ENCODE measurements at places on chromosomes 7 and 10.

DNA sequence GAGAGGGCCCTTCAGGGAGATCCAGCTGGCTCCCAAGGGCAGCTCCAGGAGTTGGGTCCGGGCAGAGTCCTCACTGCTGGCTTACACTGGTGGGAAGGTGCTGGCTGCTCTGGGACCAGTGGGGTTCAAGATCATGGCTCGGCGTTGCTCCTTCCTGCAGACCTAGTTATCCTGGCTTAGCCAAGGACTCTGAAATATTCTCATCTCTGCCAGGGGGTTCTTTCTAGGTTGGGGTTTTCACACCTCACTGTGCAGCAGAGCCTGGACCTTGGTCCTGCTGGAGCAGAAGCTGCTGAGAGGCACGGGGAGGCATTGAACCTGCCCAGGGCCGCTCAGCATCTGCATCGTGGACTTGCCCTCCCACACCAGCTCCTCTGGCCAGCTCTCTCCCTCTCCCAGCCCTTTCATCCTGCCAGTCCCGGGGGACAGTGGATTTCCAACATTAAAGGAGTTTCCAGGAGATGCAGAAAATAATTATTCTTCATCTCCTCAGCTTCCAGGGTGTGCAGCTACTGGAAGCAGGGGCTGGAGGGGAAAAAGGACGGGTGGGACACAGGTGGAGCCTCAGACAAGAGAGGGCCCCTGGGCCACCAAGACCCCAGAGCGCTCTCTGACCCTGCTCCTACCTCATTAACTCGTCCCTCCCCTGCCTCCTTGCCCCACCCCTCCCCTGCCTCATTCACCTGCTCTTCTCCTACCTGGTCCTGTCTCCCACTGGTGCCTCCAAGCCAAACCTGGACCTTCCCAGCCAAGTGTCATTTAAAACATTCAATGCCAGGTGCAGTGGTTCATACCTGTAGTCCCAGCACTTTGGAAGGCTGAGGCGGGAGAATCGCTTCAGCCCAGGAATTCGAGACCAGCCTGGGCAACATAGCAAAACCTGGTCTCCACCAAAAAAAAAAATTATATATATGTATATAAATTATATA lies 42.5 kb downstream of the JAKMIP3 start:
- no peak for DNase-seq

DNA sequence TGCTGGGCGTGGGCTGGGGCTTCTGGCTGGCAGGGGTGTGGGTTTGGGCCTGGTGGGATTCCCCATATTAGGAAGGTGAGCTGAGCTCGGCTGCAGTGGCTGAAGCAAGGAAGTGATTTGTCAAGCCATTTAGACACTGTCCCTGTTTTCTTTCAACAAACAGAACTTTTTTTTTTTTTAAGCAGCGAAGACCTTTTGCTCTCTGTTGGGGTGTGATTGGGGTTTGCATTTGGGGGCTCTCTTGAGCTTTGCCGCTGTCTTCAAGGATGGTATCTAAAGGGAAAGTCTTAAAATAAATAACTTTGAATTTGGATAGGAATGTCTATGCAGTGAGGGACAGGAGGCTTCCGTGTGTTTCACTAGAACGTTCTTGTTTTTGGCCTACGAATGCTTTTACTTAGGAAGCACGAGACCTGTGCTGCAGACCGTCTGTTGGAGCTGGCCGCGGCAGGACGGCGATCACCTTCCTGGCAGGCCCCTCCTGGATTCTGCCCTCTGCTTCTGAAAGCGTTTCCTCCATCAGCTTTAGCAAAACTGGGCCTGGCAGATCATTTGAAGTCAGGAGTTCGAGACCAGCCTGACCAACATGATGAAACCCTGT lies 43.9 kb downstream of the FOXK1 start:
- DNase-seq, result no peak

DNA sequence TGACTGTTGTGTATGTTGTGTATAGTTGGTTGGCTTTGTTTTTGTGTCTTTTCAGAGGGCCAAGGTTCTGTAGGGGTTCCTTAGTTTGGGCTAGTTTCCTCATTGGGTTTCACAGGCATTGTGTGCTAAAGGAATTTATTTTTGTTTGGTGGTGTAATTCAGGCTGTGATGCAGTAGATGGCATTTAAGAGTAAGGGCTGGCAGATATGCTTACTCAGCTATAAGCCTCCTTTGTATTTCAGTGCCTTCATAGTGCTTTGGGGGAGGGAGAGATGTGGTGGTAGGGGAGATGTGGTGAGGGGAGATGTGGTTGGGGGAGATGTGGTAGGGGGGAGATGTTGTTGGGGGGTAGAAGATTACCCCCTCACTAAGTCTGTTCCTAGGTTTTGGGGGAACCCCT lies 91.7 kb downstream of the SLC25A40 start:
- DNase-seq, result no peak

- DNase-seq, result no peak
These were observed 95.0 kb upstream of the SLC26A5 start for GRCh38 chr7:103541026-103541425.

DNA sequence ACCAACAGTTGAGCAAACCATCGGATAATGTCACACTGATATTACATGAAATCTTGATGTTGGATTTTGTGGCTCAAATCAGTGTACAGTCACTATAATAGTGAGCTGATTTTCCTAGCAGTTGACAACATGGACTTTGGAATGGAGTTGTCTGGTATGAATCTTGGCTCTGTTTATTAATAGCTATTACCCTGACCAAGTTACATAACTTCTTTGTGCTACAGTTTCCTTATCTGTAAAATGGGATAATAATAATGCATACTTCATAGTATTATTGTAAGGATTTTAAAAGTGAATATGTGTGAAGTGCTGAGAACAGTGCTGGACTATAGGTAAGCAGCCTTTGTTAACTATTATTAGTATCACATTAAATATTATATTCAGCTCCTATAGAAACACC lies 26.1 kb upstream of the ANLN start:
- DNase-seq, result no peak

- DNase-seq, result no peak
These were observed 5.5 kb downstream of the ACTA2 start for GRCh38 chr10:88946965-88947590.

- no peak for DNase-seq
These were observed 189.3 kb downstream of the PRPF18 start for GRCh38 chr10:13775786-13776775.

- DNase-seq, result no peak
These were observed 114.9 kb upstream of the FAM3C start for GRCh38 chr7:121510858-121511482.

DNA sequence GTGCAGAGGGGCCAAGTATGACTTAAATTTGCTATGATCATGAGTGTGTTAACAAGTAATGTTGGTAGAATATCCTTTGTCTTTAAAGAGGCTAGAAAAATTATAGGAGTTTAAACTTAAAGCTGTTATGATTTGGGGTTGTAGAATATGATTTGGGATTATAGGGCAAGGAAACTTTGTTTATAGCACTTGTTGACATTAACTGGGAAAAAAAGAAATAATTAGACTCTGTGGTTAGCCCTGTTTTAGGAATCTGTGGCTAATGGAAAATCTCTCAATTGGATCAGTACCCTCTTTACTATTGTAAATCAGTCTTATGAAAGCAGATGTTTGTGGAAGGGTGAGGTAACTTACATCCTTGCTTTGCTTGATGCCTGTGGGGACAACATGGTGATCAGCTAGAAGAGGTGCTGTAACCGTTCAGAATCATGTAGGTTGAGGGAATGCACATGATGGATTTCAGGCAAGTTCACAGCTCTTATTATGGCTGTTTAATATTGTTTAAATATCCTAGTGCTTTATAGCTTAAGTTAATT lies 11.1 kb downstream of the ING3 start:
- no peak for DNase-seq

GRCh38 chr7:6317797-6318438 lies 45.5 kb upstream of the CYTH3 start:
- peak; percentile 23 for DNase-seq

DNA sequence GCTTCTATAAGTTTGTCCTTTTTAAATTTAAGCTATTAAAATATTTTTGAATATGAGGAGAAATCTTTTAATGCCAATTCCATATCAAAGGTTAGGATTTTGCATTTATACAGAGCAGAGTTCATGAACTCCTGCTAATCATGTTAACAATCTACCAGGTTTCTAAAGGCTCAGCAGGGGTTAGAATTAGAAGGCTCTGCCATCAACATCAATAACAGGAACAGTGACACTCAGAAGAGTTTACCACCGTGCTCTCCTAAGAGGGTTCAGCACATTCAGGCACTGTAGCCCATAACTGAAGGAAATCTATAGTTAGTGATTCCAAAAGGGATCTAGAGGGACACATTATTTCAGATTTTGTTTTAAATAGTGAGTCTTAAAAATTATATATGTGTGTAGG lies 100.1 kb downstream of the HOXA1 start:
- DNase-seq, result no peak

- DNase-seq, result no peak
These were observed 191.1 kb upstream of the TCF7L2 start for GRCh38 chr10:112758961-112759360.

DNA sequence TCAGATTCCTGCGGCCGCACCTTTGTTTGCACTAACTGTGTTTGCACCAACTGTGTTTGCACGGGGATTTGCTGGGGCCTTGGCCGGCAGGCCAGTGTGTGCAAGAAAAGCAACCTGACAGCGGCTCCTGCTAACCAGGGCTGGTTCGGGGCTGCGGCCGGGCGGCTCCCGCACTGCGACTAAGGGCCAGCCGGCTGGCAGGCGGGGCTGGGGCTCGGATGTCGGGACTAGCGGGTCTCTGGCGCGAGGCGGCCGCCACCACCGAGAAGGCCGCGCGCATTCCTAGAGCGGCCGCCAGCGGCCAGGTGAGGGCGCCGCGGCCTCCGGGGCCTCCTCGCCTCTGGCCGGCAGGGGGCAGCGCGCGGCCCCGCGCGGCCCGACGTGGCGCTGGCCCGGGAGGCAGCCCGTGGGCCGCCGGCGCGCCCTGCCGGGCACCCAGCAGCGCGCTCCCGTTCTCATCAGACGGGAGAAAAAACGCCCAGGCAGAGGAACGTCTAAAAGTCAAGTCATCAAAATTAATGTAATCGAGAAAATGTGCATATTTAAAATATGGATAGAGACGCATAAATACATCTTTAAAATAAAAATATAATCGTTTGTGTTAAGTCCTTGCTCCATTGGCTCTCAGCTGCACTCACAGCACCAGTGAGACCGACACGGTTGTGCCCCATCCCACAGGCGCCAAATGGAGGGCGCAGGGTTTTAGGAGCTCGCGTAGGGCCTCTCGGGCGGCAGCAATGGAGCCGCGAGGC lies 38.5 kb downstream of the ZNF777 start:
- peak; percentile 77 for DNase-seq

DNA sequence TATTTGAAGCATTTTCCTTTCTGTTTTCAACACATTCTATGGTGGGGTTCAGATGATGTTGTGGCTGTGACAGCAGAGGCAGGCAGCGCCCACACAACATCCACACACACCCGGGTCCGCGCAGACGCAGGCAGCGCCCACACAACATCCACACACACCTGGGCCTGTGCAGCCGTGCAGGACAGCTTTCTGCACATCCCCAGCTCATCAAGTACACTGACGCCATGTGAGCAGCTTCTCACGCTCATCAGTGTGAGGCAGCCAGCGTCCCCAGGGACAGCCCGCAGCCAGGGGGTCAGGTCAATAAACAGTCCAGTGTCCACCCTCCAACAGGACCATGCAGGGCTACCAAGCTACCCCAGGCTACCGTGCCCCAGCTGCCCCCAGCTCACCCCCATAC lies 272.8 kb upstream of the TCERG1L start:
- DNase-seq, result no peak

DNA sequence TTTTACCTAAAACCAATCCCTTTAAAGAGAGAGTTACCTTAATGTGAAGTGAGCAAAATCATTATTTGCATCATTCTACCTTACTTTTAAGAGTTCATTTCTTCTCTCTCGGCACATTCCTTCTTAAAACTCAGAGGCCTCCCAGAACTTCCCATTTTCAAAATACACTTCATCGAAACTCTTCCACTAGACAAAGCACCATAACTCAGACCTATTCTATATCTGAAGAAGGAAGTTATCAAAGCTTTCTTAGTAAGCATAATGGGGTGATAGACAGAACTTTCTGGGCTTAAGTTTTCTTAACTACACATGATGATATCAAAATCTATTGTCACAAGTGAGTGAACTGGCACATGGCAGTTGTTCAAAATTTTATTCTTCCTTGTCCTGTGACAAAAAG lies 24.6 kb upstream of the GNAT3 start:
- no peak for DNase-seq

Data from stimulated activated naive CD8-positive, alpha-beta T cell treated with anti-CD3 and anti-CD28 coated beads, Interleukin-15, Interleukin-2, amounts not matched to agents 100 U/mL and 50 U/mL, for 24 hours (primary cell).